ENCODE measurements at places on chromosomes 2 and 18.

DNA sequence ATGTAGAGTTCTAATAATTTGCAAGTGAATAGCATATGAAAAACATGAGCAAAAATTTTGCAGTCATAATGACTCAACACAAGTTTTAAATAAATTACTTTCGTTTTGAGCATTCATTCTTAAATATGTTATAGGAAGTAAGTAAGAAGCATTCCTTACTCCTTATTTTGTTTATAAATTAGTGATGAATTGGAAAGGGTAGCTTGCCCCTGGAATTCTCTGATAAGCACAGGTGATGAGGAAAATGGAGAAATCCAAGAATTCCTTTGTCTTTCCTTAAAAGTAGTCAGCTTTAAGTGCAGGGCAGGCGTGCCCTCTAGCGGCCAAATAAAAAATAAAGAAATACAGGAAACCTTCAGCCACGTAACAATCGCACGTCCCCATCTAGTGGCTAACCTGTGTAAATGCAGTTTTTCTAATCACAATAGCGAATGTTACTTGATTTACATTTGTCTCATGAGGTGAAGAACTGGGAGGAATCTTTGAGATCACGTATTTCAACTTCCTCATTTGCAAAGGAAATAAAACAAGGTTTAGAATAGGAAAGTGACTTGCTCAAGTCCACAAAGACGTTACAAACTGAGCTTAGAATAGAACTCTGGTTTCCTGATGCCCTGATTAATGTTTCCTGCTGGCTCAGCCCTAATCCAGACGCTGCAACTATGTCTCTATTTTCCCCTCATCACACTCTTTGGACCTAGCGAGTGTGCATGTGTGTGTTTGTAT lies 47.2 kb upstream of the ZNG1B start:
- peak; percentile 62 for DNase-seq

DNA sequence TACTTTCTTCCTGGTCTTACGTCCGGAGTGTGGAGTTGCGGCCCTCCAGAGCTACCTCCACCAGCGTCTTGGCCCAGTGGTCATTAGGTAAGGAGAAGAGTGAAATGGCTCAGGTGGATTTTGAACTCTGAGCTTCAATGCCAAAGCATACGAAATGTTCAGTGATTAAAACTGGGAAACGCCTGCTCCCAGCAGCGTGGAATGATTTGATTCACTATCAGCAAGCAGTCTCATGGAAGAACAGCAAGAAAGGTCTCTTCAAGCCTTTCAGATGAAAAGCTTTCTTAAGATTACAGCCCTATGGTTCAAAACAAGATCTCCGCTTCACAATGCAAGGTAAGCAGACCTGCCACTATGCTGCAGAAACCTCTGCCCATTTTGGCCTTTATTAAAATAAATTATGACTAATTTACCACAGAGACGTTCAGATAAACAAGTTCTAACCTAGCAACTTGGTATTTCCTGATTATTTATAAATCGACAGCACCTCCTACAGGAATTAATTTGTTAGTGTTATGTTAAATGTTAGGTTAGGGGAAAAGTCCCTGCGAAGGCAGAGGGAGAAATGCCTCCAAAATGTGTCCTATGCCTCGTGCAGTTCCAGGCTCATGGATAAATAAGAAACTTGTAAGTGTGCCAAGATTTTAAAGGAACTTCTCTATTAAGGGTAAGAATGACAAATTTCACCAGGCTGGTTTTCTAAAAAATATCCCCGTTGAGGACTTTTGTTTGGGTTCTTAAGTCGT lies 10.1 kb downstream of the SP9 start:
- DNase-seq = no peak

DNA sequence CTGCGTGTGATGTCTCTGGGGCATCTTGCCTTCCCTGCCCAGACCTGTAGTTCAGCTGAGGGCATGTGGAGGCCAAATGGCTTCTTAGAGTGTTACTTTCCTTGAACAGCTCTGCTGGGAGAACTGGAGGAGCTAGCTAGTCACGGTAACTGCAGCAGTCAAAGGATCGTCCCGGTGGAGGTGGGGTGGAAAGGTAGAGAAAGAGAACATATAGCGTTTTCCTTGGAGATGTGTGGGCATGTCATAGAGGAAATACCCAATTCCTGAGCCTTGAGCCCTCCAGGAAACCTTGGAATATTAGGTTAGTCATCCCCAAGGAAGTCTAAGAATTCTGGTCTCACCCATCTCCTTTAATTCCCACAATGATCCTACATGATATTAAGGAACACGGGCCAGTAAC lies 33.5 kb upstream of the IL37 start:
- DNase-seq = no peak

GRCh38 chr2:230267059-230267458 lies 41.5 kb downstream of the SP140 start:
- no peak for DNase-seq

- DNase-seq = no peak
Observed at GRCh38 chr2:172394002-172394401, 33.4 kb upstream of the ITGA6 start.

DNA sequence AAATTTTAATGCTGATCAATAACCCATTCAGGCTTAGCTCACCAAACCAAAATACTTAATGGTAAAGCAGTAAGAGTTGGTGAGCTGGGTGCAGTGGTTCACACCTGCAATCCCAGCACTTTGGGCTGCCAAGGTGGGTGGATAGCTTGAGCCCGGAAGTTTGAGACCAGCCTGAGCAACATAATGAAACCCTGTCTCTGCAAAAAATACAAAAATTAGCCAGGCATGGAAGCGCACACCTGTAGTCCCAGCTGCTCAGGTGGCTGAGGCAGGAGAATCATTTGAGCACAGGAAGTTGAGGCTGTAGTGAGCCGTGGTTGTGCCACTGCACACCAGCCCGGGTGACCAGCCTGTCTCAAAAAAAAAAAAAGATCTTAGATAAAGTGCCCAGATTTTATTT lies 35.7 kb upstream of the MPP4 start:
- DNase-seq = no peak

GRCh38 chr2:127630096-127630863 lies 15.7 kb upstream of the GPR17 start:
- DNase-seq = no peak

- DNase-seq = no peak
Observed at GRCh38 chr2:185644828-185645227, 93.8 kb upstream of the FSIP2 start.

- DNase-seq = no peak
Observed at GRCh38 chr2:125559186-125559585, 1096.8 kb upstream of the GYPC start.

GRCh38 chr2:240225131-240225530 lies 84.7 kb upstream of the OTOS start:
- DNase-seq = no peak

All from stimulated activated naive B cell treated with anti-CD40 and anti-IgM and Interleukin-4, amounts not matched to agents 10 μg/mL and 1 μg/mL and 100 μg/mL, for 72 hours (primary cell).